ENCODE measurements at places on chromosomes 12 and 14.

DNA sequence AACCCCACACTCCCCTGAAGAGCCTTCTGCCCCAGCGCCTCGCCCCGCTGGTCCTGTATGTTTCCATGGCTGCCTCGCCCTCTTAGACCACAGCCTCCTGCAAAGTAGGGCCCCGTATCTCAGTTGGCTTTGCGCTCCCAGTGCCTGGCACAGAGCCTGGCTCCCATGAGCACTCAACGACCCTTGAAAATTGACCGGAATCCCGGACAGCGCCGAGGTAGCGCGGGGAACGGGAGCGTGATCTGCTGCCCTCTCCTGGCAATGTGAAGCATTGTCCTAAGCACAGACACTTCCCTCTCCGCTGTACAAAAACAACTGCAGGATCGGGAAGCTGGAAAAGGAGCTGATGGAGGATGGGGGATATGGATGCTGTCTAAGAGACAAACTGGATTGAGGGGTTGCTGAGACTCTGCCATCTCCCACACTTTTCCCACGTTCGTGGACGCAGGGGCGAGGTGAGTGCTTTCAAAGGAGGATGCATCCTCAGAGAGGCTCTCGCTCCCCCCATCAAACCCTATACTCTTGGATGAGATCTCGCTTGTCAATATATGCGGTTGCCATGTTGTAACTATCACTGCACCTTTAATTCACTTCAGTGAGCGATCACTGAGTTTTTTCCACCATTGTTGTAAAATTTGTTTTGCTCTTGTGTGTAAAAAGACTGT is 10.7 kb upstream of the FKBP4 start:
- peak; percentile 81 for DNase-seq

GRCh38 chr12:94141892-94142291 is 6.5 kb upstream of the PLXNC1 start:
- no peak for DNase-seq

DNA sequence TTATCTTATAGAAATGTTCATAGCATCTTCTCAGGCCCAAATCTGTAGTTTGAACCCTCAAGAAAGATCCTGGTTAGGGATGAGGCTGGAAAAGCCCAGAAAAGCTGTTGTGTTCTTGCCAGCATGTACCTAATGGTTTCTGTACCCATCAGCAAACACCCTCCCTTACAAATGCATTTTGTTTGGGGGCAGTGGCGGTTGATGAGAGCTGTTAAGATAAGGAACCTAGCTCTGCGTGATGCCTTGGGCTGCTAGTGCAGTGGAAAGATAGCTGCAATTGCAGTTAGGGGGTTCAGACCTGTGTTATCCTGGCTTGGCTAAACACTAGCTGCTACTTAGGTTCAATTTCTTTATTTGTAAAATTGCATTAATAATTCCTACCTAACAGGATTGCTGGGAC is 3.6 kb downstream of the TPH2 start:
- no peak for DNase-seq

- peak; percentile 28 for DNase-seq
Observed at GRCh38 chr14:105863296-105864108, 337.1 kb downstream of the TMEM121 start.

DNA sequence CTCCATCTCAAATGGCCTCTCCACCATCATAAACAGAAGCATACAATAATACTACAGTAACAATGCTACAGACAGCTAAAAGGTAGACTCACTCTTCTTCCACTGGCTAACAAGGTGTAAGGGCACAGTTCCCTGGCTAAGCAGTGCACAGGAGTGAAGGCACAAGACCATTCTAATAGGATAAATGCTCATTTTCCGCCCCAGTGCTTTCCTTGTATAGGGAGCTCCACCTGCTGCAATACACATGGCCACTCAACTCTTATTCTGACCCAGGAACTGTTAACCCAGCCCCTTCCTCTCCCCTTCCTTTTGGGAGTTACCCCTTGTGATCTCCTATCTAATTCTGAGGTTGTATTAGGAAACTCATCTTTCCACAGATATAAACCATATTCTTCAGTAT is 124.6 kb downstream of the KCNK10 start:
- DNase-seq, result no peak

GRCh38 chr12:93777254-93777653 is 100.1 kb downstream of the CRADD start:
- no peak for DNase-seq

DNA sequence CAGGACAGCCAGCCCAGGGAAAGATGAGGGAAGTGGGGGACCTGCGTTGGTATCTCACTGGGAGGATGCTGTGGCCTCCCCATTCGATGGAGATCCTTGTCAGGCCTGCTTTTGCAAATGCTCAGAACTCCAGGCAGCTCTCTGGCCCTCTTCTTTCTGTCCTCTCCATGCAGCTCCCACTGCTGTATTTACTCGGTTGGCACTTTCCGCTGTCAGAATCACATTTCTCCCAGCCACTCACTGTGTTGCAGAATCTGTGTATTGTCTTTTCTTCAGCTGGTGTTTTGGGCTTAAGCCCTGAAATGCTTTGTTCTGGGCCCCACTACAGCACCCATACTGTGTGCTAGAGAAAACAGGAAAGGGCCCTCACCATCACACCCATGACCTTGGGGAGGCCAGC is 401.1 kb downstream of the RGS6 start:
- no peak for DNase-seq

DNA sequence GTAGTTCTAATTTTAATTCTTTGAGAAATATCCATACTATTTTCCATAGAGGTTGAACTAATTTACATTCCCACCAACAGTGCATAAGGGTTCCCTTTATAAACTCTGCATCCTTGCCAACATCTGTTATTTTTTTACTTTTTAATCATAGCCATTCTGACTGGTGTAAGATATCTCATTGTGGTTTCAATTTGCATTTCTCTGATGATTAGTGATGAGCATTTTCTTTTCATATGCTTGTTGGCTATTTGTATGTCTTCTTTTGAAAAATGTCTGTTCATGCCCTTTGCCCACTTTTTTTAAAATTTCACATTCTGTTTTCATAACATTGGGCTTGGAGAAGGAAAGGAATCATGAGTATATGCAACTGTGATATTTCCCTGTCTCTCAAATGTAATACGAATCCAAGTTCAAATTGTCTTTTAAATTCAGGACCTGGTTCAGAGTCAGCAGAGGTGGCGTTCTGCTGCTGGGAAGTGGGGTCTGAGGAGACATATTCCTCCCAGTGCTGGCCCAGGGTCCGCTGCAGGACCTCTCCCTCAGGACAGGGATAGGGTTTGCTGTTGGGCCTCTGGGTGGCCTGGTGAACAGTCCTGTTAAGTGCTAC is 81.2 kb upstream of the ETV6 start:
- no peak for DNase-seq

- DNase-seq, result no peak
Observed at GRCh38 chr12:63838411-63838810, 6.1 kb upstream of the SRGAP1 start.

GRCh38 chr14:100289916-100290606 is 16.2 kb downstream of the SLC25A29 start:
- no peak for DNase-seq

- DNase-seq, result peak; percentile 26
Observed at GRCh38 chr12:53227836-53228235, 4.2 kb downstream of the RARG start.

DNA sequence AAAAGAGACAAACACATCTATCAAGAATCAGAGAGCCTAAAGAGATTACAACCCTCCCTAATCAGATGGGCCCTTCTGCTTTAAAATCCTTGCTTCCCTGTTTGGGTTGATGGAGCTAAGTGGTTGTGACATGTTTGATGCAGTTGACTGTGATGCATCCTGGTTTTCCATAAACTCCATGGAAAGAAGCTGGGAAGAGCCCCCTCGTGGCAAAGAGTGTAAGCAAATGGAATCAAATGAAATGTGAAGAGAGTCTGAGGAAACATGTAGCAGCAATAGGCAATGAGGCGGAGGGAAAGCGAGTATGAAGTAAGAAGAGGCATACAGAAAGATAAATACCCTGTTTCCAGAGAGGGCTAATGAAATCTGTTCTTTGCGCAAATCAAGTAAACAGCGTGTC is 70.4 kb upstream of the SLCO1C1 start:
- DNase-seq, result no peak

- peak; percentile 66 for DNase-seq
Observed at GRCh38 chr14:94036313-94037167, 10.4 kb downstream of the OTUB2 start.

DNA sequence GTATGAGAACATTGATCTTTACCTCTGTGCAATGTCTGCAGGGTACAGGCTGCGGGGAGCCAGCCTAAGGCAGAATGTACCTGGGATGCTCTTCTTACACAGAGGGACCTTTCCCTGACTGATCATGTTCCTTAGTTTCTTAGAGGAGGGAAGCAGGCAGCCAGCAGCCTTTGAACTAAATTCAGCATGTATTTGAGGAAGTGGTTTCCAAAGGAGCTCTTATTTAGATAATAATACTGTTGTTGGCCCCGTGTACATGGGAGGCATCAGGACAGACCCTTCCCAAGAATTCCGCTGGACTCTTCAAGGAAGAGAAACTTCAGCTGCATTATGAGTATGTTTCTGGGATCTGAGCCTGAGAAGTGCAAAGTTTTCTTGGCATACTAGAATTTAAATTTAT is 98.8 kb downstream of the CCDC92 start:
- no peak for DNase-seq

GRCh38 chr12:124242529-124243065 is 52.3 kb upstream of the RFLNA start:
- DNase-seq, result no peak

DNA sequence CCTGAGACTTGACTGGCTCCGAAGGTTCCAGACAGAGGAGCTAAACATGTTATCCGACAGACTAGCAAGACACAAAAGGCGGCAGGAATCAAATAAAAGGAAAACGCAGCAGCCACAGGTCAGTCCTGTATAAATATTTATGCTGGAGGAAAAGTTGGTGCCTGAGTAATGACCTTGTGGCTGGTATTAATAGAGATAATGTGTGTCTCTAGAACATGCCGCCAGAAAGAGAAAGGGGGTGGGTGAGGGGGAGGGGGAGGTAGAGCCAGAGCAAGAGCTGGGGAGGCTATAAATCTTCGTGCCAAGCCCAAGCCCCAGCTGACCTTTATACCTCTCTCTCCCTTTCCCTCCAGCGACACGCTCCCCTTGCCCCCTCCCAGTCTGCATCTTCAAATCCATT is 590.4 kb downstream of the MED13L start:
- no peak for DNase-seq

DNA sequence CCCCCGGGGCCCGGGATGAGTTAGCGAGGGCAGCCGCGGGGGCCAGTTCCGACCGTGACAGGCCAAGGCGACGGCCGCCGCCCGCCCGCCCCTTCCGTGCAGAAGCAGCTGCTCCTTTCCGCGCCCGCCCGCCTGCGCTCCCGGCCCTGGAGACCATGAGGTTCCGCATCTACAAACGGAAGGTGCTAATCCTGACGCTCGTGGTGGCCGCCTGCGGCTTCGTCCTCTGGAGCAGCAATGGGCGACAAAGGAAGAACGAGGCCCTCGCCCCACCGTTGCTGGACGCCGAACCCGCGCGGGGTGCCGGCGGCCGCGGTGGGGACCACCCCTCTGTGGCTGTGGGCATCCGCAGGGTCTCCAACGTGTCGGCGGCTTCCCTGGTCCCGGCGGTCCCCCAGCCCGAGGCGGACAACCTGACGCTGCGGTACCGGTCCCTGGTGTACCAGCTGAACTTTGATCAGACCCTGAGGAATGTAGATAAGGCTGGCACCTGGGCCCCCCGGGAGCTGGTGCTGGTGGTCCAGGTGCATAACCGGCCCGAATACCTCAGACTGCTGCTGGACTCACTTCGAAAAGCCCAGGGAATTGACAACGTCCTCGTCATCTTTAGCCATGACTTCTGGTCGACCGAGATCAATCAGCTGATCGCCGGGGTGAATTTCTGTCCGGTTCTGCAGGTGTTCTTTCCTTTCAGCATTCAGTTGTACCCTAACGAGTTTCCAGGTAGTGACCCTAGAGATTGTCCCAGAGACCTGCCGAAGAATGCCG is 699 bp downstream of the MGAT2 start:
- DNase-seq, result peak; percentile 77

DNA sequence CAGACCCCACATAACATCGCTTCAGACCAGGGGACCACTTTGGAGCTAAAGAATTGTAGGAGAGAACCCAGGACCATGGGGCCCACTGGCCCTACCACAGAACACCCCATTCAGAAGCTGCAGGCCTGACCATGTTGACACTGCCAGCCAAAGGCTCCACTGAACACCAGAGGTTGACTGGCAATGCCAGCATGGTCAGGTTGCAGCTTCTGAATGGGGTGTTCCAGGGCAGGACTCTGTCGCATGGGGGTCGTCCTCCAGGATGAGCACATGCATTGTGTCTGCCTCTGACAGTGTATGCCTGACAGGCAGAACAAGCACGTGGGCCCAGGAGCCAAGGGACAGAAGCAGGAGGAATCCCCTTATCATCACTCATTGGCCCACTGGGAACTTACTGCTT is 34.1 kb downstream of the DIO3 start:
- no peak for DNase-seq

GRCh38 chr12:11497995-11498394 is 102.6 kb upstream of the PRB2 start:
- DNase-seq, result no peak

DNA sequence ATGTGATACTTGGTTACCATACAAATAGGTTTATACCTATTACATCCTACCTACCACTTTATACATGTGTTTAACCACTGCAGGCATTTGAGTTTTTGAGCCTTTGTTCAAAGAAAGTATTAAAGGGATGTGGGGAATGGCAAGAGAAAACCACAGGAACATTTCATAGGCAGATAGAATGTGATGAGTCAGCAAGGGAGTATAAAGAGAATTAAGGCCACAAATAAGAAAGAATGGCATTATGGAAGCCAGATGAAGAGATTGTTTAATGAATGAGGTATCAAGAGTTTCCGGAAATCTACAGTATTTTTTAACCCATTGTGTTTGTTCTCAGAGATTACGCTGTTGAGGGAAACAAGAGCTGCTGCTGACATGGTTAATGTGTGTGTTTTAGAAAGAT is 66.9 kb downstream of the METTL25 start:
- no peak for DNase-seq

DNA sequence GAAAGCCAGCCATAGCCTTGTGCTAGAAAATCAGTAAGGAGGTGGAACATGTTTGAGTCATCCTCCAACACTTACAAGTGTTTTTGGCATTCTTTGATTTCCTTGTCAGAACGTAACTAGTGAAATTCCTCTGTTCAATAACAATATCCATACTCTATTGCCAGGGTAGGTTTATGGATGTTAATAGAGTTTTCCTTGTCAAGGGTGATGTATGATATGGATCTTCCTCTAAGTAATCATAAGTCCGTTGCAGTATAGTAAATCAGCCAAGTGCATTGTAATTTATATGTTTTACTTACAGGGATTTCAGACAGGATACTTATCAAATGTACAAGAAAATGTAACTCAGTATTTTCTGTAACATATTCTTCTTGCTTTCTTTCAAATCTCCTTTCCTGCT is 19.4 kb downstream of the NAV3 start:
- no peak for DNase-seq

DNA sequence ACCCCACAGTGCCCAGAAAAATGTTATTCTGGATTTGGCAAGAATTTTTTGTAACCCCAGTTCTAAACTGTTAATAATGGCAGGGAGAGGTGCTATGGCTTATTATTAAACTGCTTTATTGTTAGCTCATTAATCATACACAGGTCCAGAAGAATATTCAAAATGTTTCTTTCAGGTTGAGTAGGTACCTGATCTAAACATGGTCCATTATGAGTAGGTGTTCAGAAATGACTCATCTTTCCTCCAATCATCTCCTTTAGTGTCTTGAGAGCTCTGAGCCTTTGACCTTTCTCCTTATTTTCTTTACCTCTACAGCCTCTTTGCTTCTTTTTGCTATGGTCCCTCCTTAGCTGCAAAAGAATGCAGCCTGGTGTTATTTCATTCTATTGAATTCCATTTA is 211.0 kb upstream of the GARIN6 start:
- DNase-seq, result no peak
